ENCODE measurements at places on chromosomes 7 and 10.

DNA sequence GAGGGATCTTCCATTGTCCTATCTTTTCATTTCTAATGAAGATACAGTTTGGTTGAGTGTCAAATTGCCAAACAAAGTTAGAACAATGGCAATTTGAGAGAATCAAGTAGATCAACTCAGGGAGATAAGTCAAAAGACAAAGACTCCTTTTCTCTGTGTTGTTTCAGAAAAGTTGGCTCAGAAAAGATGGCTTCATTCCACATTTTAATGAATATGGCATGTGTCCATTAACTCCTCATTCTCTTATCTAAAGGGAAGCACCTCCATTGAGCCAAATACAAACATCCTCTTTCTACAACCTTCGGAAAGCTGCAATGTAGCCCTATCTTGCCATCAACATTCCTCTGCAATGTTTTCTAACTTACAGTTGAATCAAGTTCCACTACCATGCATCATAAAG, 939.0 kb upstream of the C7orf33 start:
- DNase-seq: no peak

GRCh38 chr10:31381766-31382316, 62.8 kb downstream of the ZEB1 start:
- DNase-seq: no peak

DNA sequence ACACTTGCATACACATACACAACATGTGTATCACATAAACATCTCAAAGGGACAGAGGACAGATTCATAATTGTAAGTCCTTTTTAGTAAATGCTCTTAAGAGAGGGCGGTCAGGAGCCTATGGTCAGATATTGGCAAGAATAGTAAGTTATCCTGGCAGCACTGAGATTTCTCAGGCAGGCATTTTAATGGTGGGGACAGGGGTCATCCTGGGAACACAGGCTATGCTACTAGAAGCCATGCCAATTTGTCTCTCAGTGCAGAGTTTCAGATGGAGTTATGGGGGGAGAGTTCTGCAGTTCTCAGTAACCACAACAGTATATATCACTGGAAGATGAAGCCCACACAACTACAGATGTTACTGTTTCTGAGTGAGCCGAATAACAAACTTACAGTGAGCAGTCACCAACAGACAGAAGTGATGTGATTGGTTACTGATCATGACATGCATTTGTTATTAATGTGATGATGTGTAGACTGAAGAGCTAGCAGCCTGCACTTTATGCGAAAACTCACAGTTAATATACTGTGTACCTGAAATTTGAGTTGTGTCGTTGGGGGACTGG, 16.4 kb downstream of the ZNF487 start:
- no peak for DNase-seq

- no peak for DNase-seq
Observed at GRCh38 chr10:5971315-5971832, 6.0 kb downstream of the IL15RA start.

DNA sequence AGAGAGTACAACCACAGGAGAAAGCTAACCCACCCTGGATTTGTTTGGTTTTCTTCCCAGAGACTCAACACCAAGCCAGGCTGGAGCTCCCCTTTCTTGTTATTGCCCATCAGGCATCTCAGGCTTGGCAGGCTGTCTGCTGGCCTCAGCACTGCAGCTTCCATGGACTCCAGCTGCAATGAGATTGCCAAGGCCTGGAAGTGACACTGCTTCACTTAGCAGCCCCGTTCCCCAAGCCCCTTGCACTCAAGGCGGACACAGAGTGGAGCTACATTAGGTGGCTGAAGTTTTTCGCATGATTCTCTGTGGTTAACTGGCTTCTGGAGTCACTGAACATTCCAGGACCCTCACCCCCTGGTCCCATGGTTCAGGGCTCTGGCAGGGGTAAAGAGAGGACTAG, 163.1 kb upstream of the GDF10 start:
- DNase-seq: no peak

DNA sequence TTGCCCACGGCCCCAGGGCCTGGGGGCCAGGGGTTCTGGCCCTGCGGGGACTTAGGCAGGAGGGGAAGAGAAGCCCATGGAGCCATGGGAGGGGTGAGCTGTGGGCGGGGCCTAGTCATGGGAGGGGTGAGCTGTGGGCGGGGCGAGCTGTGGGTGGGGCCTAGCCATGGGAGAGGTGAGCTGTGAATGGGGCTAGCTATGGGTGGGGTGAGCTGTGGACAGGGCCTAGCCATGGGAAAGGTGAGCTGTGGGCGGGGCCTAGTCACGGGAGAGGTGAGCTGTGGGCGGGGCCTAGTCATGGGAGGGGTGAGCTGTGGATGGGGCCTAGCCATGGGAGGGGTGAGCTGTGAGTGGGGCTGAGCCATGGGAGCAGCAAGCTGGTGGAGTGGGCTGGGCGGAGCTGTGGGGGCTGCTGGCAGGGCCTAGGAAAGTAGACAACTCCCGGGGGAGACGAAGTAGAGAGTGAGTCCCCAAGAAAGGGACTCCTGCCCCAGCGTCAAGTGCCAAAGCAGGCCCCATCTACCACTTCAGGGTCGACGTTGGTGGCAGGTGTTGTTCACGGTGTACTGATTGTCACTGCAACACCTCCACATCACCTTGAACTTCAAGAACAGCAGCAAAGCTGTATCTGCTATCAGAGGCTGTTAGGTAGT, 19.2 kb upstream of the TTYH3 start:
- no peak for DNase-seq

GRCh38 chr7:155412416-155413253, 45.3 kb upstream of the EN2 start:
- no peak for DNase-seq

GRCh38 chr7:128112781-128113221, 81.6 kb upstream of the LRRC4 start:
- no peak for DNase-seq

GRCh38 chr10:8069627-8070026, 15.1 kb downstream of the GATA3 start:
- no peak for DNase-seq

- DNase-seq: no peak
Observed at GRCh38 chr7:133562621-133563020, 309.7 kb downstream of the EXOC4 start.

DNA sequence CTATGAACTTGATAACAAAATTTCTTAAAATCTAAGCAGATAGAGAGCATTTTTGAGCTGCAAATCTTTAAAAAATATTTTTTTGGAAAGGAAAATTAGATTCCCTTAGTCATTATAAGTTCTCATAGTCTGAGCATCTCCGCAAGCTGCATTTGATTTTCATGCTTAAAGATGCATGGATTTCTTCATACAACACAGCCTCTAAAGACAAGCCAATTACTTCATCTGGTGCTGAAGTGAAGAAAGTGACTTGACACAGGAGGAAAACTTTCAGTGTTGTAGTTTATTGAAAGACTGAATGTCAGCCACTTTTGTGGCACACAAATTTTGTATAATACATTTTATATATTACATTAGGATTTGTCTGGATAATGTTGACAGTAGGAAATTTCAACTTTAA, 22.5 kb downstream of the SEMA3D start:
- no peak for DNase-seq

DNA sequence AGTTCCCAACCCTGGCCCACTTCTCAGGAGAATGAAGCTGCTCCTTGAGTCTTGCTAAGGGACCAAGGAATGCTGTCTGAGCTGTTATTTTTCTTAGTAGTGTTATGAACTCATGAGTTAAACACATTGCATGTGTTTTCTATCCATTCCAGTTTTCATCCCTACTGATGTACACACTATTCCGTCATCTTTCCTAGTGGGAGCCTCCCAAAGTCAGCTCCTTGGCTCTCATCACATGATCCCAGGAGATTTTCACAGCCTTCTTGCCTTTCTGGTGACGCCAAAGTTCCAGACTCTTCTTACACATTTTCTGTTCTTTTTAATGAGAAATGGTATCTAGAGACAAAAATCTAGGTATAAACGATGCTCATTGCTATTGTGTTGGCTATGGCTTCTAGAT, 8.4 kb upstream of the C10orf71 start:
- no peak for DNase-seq

- no peak for DNase-seq
Observed at GRCh38 chr10:132257907-132258306, 49.8 kb downstream of the STK32C start.

GRCh38 chr7:140225562-140226249, 48.9 kb upstream of the KDM7A start:
- no peak for DNase-seq

GRCh38 chr7:75843613-75844116, 30.1 kb upstream of the CCL24 start:
- DNase-seq: no peak

DNA sequence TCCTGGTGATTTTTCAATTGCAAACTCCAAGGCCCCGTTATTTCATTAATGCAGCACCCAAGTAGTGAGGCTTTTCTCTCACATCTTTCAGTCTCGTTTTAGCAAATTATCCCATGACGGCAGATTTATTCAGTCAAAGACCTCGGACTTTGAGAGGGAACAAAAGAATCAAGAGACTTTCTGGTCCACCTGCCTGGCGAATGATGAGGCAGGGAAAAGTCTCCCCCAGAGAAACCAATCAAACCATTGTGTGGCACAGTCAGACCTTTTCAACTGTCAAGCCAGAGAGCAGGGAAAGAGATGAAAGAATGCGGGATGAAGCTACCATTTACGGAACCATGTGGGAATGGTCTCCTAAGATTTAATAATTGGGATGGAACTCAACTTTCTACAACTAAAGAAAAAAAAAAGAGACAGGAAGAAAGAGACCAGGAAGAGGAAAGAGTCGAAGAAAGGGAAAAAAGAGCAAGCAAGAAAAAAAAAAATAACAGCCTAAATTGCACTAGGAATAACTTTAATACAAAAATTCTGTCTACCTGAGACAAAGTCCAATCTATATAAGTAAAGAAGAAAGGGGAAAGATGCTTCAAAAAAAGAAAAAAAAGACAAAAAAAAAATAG, 22.8 kb downstream of the GLI3 start:
- no peak for DNase-seq

DNA sequence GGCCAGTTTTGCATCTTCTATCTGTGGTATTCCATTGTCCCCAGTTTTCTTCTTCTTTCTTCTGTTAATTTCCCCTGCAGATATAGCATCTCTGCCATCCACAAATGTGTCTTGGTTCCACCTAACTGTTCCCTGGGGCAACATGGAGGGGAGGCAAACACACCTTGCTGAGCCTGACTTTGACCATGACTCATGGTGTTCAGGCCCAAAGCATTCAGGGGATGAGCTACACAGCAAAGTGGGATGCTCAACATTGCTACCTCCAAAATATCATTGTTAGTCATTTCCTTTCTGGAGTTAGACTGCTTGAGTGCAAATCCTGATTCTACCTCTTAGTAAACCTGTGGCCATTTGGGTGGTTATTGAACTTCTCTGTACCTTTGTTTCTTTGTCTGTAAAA, 542.7 kb downstream of the LRMDA start:
- DNase-seq: no peak

DNA sequence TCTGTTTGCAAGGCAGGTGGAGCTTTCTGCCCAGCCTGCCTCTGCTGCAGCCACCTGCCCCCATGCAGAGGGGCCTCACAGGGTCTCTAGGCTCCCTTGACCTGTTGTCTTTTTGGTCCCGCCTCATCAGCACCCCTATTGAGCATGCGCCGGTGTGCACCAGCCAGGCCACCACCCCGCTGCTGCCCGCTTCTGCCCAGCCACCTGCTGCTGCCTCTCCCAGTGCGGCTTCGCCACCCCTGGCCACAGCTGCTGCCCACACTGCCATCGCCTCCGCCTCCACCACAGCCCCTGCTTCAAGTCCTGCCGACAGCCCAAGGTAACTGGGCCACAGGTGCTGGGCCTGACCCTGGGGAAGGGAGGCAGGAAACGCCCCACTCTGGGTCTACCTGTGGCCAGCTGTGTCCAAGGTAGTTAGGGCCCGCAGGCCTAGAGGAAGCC, 38.1 kb downstream of the LDB3 start:
- no peak for DNase-seq

GRCh38 chr10:70558871-70559810, 43.4 kb downstream of the PRF1 start:
- no peak for DNase-seq

- no peak for DNase-seq
Observed at GRCh38 chr7:128830231-128831177, at the start of gene FLNC. FLNC (plus strand) TSS chr7:128830406; CDS start chr7:128830638, 232 bp downstream.

DNA sequence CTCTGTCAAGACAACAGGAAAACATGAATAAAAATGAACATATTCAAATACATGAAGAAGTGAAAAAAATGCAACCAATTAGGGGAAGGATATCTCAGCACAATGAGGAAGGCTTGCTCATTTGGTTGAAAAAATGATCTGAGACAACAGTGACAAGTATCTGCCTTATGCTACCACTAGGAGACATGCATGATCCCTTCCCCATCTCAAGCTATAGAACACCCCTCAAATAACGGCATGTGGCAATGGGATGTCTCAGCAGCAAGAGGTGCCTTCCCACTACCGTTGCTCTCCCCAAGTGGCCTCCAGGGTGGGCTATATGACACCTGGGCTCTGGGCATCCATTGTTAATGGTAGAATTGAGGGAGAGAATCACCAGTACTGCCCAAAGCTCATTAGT, 98.1 kb upstream of the RSU1 start:
- DNase-seq: no peak
